ENCODE measurements at places on chromosomes 1 and 21. TPM values are rescaled to one million over a fixed set of nuclear protein-coding genes. Genes with fewer than 3 reads are reported as not detected.

GRCh38 chr21:43726686-43727518 lies 8.0 kb downstream of the PDXK start:
- no peak for DNase-seq

DNA sequence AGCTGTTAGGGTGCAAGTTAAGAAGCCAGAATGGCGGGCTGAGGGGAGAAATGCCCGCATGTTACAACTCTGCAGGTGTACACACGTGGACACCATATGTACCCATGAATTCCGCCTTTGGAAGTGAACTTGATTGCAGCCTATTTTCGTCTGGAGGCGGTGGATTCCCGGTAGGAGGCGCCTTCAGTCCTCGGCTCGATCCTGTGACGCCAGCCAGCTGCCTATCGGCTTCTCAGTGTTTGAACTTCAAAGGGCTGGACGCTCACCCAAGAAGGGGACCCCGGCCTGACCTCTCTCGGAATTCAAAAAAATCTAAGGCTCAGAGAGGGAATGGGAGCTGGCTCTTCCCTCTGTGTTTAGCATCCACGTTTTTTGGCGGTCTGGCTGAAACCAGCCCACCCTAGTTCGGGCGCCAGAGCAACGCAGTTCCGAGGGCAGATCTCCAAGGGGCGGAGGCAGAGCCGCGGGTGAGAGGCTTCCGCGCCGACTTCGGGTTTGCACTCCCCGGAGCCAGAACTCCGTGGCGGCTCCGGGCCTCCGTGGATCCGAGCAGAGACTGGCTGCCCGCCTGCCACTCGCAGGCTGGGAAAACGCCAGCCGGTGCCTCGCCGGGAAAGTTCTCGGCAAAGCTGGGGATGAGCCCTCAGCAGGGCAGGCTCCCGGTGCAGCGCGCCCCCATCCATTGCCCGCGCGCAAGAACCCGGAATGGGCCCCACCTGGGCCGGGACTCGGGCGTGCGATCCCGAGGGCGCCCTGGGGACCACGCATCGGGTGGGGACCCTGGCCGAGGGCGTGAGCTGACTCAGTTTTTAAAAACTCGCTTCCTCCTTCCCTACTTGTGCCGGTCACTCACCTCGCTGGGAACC lies 996 bp upstream of the TMEM51 start:
- peak; percentile 93 for DNase-seq

DNA sequence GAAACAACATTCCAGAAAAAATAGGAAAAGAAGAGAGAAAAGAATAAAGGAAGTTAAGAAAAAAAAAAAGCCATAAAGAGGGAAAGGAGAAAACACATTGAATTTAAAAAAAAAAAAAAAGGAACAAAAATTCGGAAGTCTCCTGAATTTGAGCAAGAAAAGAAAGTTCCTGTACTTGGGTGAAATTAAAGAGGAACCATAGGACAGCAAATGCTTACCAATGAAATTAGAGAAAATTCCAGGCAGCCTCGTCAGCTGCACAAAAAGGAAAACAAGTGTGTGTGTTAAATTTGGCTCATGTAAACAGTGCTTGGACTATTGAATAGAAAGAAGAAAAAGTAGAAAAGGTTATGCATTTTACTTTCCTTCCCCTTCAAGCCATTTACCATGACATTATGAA lies 4.9 kb downstream of the IL12RB2 start:
- DNase-seq = no peak

GRCh38 chr1:184644771-184645170 lies 109.9 kb downstream of the EDEM3 start:
- no peak for DNase-seq

- peak; percentile 28 for DNase-seq
Observed at GRCh38 chr1:201346337-201346939, 31.0 kb downstream of the TNNT2 start.

- DNase-seq = no peak
Observed at GRCh38 chr1:6905790-6906189, 120.5 kb downstream of the CAMTA1 start.

DNA sequence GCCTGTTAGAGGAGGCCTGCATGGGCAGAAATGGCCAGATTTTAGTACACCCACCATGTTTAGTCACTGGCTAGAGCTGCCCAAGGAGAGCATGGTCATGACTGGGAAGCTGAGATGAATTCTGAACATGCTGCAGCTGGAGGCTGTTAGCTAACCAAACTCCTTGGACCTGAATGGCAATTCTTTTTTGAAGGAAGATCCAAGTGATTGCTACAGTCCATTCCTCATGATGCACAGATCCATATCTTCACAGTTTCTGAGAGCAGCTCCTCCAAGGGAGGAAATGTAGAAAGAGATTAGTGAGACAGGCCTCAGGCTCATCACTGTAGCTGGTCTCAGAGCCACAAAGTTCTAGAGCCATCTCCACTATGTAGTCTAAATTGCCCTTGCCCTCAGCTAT lies 11.1 kb downstream of the ZFYVE9 start:
- no peak for DNase-seq

DNA sequence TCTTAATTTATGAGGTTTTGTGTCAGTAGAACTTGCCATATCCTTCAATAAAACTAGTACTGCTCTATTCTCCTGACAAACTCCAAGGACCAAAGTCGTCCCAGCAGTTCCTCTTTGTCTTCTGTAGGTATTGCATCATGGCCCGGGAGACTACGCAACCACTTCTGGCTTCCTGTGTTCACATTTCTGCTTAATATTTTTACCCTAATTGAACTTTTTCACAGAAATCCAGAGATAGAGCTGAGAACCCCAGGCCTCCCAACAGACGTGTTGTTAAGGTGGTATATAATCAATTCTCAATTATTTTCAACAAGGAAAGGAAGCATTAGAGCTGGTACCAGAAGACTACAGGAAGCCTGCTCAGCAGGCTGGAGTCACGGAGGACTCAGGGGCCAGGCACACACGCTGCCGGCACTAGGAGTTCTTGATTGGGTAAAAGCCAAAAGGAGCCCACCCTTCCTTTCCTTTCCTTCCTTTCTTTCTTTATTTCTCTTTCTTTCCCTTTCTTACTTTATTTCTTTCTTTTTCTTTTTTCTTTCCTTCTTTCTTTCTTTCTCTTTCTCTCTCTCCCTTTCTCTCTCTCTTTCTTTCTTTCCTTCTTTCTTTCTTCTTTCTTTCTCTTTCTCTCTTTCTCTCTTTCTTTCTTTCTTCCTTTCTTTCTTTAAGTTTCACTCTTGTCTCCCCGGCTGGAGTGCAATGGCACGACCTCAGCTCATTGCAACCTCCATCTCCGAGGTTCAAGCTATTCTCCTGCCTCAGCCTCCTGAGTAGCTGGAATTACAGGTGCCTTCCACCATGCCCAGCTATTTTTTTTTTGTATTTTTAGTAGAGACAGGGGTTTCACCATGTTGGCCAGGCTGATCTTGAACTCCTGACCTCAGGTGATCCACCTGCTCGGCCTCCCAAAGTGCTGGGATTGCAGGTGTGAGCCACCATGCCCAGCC lies 173.7 kb downstream of the ZBTB18 start:
- DNase-seq = no peak

The MFSD2A gene
- total RNA-seq = 0.69 TPM

GRCh38 chr1:61395146-61395800 lies 312.9 kb downstream of the NFIA start:
- no peak for DNase-seq

GRCh38 chr1:229557200-229557850 lies 1.2 kb downstream of the ABCB10 start:
- DNase-seq = no peak

DNA sequence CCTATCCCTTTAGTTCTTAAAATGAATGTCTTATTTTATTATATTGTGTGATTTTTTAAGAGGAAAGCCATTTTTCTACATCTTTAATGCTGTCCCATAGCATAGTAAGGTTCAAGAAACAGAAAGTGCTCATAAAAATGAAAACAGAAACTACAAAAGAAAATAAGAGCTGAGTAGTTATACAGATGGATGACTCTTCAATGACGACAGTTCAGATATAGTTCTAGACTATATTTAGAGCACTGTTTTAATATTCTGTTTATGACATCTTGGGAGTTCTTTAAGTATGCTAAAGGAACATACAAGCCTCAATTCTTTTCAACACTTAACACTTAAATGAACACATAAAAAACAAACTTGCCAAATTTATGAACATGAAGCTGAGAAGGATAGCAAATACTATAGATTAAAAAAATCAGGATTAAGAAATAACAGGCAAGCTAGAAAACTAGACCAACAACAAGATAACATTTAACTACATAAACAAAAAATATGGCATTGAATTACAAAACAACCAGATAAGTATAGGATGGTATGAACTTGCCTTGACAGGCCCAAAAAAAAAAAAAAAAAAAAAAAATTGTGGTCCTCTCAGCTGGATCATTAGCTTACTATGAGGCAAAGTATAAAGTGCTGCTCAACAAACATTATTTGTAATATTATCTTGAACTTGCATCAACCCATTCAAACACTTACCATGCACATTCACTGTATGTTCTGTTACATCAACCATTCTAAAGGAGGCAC lies 87.9 kb downstream of the ZZZ3 start:
- DNase-seq = no peak

DNA sequence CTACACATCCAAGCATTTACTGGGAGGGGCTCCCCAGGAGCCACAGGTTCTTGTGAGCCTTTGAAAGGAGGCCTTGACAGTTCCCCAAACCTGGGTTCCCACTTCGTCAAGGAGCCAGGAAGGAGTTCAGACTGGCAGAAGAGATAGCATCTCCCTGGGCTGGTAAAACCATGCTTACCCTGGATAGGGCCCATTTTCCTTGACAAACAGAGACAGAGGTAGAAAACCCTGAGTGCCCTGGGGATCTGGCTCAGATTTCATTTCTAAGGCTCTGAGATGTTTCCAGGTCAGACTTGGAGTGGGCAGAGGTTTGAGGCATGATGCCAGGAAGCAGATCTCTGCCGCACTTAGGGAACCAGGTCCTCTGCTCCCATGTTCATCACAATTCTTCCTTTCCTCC lies 2.7 kb downstream of the ETNK2 start:
- peak; percentile 28 for DNase-seq

DNA sequence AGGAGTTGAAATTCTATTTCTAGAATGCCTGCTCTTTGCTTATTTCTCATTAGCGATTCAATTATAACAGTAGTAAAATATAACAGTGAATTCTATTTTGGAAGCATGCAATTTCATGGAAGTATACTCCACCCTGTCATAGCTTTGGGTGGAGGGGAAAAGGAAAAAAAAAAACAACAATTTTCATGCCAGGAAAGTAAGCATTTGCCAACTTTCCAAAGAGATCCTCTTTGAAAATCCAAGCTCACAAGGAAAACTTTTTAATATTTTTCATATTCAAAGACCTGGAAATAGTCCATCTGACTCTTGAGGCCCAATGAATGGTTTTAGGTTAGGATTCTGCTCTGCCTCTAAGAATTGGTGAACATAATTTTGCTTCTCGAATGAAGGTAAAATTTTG lies 134.5 kb downstream of the PTPN14 start:
- DNase-seq = no peak

GRCh38 chr1:94303005-94303404 lies 65.6 kb upstream of the ARHGAP29 start:
- no peak for DNase-seq

- peak; percentile 82 for DNase-seq
Observed at GRCh38 chr1:21278860-21279845, 11.1 kb downstream of the ECE1 start.

DNA sequence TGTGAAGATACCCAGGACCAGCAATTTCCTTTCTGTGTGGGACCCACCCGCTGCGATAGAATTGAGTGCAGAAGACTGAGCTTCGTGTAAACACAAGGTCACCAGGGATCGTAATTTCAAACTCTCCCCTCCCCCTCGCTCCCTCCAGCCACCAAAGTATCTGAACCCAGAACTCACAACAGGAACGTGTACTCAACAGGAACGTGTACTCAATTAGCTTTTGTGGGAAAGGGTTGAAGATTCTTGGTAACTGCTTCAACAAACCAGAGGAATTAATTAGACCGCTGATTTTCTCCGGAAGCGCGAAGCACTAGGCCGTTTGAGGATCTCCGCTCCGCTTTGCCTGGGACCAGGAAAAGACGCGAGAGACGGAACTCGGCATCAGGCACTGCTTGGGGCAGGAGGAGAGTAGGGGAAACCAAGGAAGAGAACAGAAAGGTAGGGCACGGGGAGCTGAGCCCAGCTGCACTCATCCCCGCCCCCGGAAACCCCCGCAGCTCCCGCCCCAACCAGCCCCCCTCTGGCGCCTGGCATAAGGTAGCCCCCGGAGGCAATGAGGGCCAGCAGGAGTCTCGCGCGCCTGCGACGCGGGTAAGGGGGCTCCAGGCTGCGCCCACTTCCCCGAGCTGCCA lies 453 bp downstream of the DRAM2 start:
- DNase-seq = peak; percentile 81

- no peak for DNase-seq
Observed at GRCh38 chr1:8516793-8517556, 199.1 kb downstream of the SLC45A1 start.

GRCh38 chr1:182629080-182629479 lies 24.9 kb upstream of the RGS16 start:
- DNase-seq = no peak

DNA sequence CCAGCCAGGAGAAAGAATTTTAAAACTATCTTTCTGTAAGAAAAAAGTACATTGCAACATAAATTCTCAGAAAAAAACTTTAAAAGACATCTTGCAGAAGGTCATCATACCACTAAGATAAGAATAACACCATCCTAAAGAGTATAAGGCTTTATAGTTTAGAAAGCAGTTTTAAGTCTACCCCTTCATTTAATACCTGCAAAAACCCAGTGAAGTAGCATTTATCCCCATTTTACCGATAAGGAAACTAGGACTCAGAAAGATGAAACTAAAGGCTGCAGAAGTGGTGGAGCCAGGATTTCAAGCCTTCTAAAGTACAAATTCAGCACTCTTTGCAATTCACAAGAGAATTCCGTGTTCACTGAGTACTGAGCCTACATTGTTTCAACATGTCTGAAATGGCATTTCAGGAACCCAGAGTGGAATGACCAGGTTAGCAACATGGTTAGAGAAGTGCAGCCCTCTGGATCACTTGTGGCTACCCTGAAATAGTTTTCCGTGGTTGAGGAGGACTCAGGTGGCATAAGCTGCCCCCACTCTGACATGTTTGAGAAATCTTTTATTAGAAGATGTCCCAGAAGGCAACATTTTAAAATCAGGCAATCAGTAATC lies 6.7 kb downstream of the MYCL start:
- DNase-seq = no peak

The LCE1B gene
- not detected for total RNA-seq

DNA sequence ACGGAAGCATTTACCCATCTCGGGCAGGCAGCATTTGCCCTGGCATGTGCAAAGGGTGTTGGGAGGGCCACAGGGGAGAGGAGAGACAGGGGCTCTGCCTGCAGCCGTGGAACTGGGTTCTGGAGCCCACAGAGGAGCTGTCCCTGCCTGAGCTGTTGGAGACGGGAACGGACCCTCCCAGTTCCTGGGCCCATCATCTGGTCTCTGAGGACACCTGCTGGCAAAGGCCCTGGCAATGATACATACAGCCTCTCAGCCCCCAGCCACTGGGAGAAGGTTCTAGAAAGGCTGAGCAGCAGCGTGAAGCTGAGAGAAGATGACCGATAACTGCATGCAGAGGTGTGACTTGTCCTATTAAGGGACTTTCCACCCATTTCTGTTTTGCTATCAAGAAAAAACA lies 31.4 kb downstream of the FAAP20 start:
- no peak for DNase-seq

GRCh38 chr1:28860332-28861073 lies 48.5 kb downstream of the OPRD1 start:
- no peak for DNase-seq

- no peak for DNase-seq
Observed at GRCh38 chr1:53140451-53140850, 2.0 kb downstream of the SLC1A7 start.
